ELF-1 (cell line): ENCODE measurements at places on chromosomes 11 and 22.

GRCh38 chr22:42990131-42990838 is 24.7 kb downstream of the PACSIN2 start:
- peak; percentile 42 for DNase-seq

DNA sequence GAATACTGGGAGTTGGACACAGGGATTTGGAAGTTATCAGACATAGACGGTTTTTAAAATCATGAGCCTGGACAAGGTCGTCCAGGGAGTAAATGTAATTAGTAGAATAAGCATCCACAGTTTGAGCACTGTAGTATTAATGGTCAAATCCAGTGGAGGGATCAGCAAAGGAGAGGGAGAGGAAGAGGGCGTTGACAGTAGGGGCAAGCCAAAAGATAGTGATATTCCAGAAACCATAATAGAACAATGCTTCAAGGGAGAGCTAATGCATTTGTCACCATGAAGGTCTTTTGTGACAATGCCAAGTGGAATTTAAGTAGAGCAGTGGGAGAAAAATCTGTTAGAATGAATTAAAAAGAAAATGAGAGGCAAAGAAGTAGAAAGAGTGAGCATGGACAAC is 68.9 kb upstream of the SLC5A12 start:
- no peak for DNase-seq

DNA sequence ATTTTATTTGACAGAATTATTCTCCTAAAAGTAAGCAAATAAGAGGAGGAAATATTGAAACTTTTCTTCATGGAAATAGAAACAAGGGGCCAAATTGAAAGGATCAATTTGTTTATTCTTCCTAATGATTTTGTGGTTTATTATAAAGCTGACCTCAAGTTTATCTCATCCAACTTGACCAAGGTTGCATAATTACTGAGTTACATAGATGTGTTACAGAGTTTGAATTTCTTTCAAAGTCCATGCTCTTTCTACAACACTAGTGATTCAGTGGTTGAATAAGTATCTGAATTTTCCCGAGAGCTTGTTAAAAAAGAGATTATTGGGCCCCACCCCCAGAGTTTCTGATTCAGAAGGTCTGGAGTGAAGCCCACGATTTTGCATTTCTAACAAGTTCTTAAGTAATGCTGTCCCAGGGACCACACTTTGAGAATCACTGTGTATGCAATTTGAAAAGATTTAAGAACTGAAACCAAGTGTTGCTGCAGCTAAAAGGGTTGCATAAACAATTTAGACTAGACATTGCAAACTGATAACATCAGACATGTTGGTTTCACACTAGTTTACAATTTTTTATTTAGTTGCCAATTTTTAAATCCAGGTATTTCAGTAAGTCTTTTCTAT is 485.7 kb upstream of the ANO5 start:
- no peak for DNase-seq

GRCh38 chr11:127395034-127395433 is 394.5 kb upstream of the KIRREL3 start:
- DNase-seq = no peak

- no peak for DNase-seq
Observed at GRCh38 chr11:70948855-70949531, 303.4 kb downstream of the SHANK2 start.

DNA sequence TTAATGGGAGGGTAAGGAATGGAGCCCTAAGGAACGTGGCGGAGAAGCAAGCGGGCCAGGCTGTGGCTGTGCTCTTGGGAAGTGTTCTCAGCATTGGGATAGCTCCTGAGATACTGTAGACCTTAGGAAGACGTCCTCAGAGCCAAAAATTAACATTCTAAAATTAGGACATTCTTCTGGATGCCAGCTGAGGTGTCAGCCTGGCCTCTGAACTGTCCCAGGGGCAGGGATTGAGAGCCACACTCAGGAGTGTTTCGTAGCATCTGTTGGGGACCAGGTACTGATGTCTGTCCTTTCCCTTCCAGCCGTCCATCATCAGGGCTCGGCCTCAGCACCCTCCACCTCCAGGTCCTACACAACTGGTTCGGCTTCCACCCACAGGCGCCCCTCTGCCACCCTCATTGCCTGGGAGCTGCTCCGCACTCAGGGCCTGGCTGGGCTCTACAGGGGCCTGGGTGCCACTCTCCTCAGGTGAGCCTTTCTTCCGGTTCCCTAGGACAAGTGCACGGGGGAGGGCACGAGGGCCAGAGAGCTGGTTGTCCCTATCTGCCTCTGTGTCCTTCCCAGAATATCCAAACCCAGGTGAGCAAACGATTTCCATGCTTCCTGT is 23.6 kb downstream of the SLC25A18 start:
- no peak for DNase-seq

GRCh38 chr11:57903441-57904123 is 120.1 kb upstream of the OR9Q1 start:
- DNase-seq = peak; percentile 74

DNA sequence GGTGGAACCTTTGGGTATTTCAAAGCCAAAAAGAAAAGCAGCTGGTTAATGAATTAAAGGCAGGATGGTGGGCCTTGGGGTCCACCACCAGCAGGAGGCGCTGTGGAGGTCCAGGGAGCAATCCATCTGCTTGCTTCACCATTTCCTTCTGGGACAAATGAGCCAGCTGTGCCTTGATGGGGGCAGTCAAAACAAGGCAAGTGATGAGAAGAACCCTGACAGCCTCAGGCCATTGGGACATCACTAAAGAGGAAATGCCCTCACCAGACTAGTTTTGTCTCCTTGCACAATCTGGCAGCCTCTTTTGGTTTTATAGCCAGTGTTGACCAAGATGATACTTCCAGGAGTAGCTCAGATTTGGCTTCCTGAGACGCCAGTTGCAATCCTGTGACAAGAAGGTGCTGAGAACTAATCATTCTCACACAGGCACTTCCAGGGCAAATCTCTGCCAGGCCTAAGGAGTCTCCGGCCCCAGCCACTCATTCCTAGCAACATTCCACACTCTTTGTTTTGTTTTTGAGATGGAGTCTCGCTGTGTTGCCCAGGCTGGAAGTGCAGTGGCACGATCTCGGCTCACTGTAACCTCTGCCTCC is 38.2 kb upstream of the WEE1 start:
- DNase-seq = peak; percentile 95

GRCh38 chr22:47435204-47435487 is 672.7 kb downstream of the TBC1D22A start:
- no peak for DNase-seq

DNA sequence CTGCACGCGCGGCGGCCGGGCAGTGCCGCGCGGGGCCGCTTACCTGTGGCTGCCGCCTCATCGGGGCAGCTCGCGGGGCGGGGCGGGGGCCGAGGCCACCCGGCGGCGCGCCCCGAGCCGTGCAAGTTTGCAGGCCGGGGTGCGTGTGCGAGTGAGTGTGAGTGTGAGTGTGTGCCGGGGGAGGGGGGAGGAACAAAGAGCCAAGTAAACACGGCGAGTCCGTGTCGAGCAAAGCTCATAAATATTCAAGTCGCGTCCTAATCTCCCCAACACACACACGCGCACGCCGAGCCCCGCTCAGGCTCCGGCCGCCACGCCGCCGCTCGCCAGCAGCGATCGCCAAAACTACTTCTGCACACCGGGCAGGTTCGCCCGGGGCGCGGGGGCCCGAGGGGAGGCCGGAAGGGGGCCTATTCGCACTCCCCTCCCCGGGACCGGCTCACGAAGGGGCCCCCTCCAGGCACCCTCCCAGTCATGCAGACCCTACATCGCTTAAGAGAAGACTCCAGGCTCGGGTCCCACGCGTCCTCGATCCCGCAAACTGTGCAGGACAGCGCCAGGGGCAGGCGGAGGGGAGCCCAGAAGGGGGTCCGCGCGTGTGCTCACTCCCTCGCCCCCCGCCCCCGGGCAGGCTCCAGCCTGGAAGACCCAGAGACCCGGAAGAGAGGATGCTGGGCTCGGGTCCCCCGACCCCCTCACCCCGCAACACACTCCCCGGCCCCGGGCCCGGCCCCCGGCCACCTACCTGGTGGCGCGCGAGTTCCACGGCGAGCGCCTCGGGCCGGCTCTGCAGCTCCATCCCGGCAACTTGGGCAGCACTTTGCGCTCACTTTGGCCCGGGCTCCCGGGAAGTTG is 827 bp downstream of the PHF21B start:
- peak; percentile 43 for DNase-seq
